NCI-H2081 treated with DMSO at 0.1 percent for 48 hours (cell line): ENCODE measurements at places on chromosomes 5 and 9.
A peak's percentile ranks its signal among the peaks of the same experiment; 100 is the strongest.

DNA sequence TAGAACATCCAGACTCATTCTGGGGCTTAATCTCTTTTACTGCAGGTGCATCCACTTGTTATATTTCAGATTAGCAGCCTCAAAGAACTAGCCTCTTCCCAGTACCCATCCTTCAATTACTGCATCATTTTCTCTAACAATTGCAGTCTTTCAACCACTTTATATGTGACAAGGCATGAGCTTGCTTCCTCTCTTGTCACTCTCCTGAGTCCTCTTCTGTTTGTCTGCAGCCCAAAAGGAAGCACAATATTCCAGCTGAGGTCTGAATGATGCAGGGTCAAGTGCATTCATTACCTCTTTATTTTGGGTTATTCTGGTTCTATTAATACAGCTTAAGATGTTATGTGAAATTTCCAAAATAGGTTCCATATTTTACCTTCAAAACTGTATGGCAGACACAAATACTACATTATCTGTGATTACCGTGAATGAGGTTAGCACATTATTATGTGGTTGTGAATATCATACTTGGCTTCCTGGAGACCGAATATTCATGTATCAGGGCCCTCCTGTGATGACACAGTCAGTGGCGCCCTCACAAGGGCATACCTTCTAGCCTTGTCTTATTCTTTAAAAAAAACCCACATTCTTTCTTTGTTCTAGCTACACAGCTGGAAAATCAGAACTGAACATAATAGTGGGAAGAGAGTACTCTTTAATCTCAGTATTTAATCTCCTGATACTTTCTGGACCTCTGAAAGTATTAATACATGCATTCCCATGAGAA is 323.8 kb downstream of the PDE4D start:
- no peak for DNase-seq

- no peak for DNase-seq
These were observed 250.4 kb upstream of the CDH12 start for GRCh38 chr5:23103566-23103965.

DNA sequence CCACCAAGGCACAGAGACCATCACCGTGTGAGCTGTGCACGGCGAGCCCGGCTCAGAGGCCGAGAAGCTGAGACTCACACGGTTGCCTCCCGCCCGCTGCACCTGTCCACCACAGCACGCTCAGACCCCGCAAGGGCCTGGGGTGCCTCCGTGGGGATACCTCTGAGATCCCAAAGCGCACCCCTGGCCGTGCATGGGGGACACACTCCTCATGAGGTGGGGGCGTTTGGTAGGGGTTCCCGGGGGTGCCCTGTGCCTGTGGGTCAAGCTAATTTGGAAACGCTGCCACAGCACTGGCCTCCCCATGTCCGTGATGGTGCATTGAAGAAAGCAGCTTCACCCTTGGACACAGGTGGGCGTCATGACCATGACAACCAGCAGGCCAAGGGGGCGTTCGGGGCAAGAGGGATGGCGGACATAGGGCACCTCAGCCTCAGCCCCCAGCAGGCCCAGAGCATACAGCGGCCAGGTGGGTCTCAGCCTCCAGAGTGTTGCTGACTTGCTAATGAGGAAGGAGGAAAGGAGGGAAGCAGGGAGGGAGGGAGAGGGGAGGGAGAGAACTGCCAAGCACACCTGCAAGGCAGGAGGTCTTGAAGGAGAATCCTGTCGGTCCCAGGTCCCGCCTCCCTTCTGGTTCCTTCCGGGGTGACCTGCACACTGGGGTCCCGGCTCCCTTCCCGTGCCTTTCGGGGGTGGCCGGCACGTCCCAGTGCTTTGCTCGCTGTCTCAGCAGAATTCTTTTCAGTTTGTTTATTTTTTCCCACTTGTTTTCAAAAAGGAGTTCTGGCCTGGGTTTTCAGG is 34.7 kb downstream of the GLT6D1 start:
- DNase-seq, result no peak

- no peak for DNase-seq
These were observed 5.0 kb downstream of the FAM163B start for GRCh38 chr9:133604214-133604613.

DNA sequence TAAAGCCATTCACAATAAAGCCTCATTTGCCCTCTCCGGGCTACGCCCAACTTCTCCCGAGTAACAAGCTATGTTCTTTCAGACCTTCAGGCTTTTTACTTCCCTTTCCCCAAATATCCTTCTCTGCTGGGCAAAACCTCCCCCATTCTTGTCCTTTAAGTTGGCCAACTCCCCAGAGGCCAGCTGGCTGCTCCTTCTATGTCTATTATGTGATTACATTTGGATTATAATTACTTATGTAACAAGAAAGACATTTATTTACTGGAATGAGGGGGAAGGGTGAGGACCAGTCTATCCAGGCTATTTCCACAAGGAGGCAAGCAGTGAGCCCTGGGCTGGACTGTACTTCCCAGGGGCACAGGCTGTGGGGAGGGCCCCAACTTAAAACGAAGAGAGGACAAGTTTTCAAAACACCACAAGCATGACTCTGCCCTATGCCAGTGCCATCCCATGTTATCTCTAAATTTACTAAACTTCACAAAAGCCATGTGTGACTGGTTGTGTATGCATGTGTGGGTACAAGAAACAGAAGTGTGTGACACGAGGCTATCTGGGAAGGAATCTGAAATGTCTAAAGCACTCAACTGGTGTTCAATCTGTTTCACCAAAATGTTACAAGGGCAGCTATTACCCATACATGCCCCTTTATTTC is 84.5 kb downstream of the GNAQ start:
- DNase-seq, result no peak

DNA sequence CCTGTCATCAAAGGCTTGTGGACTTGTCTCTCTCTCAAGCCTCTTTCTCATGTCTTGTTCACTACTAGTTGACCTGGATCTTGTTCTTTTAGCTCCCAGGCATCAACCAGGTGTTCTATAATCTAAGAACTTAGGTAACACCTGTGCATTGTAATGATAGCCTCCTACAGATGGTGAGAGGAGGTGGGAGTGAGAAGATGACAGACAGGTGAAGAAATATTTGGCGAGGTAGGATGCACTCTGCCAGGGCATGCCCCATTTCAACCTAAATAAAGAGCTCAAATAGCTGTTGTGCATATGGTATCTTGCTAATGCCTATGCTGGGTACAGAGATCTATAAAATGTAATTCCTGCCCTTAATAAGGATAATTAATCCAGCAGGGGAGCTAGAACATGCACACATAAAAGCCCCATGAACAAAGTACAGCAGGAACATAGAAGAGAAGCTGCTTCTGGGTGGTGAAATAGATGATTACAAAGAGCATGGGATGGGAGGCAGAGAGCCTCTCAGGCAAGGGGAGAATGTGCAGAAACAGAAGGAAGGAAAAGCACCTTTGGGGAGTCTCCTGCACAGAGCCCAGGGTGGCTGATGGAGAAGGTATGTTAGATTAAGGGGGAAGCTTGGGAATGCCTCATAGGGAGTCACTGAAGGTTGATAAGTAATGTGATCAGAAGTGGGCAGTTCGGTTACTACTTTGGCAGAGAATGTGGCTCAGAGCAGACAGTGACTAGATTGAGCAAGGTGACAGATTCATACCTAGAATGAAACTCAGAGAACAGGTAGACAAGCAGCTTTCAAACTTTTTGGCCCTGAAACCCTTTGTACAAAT is 28.0 kb upstream of the PLIN2 start:
- peak; percentile 37 for DNase-seq

GRCh38 chr5:93099902-93100347 is 481.1 kb downstream of the NR2F1-AS1 start:
- no peak for DNase-seq

GRCh38 chr5:172637110-172637580 is 3.9 kb upstream of the NEURL1B start:
- DNase-seq, result no peak

- DNase-seq, result no peak
These were observed 18.4 kb upstream of the EGFL7 start for GRCh38 chr9:136644343-136644592.

GRCh38 chr9:89410641-89411350 is 87.1 kb downstream of the SEMA4D start:
- DNase-seq, result no peak

GRCh38 chr5:113195251-113195650 is 218.7 kb downstream of the DCP2 start:
- DNase-seq, result no peak

GRCh38 chr5:90983148-90983547 is 400.0 kb downstream of the ARRDC3 start:
- DNase-seq, result no peak

- no peak for DNase-seq
These were observed 48.7 kb upstream of the ZNF366 start for GRCh38 chr5:72555871-72556270.

- DNase-seq, result no peak
These were observed 196.2 kb downstream of the AOPEP start for GRCh38 chr9:94922691-94923107.

GRCh38 chr9:127137640-127138360 is 15.4 kb upstream of the ANGPTL2 start:
- no peak for DNase-seq

DNA sequence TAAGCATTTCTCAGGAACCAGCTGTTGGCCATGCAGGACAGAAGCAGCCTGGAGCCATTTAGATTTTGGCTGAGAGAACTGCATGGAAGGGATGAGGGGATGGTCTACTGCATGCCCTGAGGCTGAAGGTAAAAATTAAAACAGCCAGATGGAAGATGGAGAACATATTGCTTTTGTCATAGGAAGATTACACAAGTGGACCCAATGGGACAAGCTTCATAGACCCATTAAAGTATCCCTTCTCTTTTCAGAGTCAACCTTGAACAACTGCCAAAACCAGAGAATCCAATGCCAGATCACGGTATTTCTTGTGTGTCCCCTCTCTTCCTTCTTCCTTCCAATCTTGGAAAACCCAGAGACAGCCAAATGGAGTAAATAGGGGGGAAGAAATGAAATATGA is 253.4 kb downstream of the NR2F1-AS1 start:
- DNase-seq, result no peak

DNA sequence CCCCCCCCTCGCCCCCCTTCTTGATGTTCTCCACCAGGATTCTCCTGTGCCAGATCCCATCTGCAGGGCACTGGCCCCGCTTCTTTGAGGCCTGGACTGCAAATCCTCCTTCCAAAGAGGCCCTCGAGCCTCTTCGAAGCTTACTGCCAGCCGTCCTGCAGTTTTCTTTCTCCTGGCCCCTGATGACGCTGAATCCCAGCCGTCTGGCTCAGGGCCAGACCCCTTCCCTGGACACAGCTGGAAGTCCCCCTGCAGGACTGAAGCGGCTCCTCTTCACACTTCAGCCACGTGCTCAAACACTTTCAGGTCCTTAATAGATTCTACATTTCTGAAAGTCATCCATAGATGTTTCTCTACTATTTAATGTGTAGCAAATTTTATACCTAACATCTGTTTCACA is 121.5 kb downstream of the EHMT1 start:
- no peak for DNase-seq

DNA sequence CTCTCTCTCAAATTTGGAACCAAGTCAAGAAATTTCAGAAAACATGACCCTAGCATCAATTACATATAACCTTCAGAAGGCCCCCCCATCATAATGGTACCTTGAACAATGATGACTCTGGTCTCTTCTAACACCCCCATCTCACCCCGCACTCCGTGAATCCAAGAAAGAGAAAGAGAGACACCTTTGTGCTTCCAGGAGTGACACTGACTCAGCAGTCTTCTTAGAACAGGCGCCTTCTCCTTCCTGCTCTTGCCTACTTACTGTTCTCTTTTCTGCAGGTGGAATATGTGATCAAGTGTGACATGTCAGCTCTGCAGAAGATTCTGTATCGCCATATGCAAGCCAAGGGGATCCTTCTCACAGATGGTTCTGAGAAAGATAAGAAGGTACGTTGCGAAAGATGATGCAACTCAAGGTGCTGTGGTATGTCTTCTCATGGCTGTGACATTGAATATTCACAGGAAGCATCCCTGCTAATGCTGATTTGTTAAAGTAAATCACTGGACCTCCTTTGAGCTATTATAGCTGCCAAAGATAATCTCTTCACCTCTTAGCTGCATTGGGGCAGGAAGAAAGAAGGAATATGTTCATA is 81.3 kb downstream of the SMARCA2 start:
- DNase-seq, result no peak

DNA sequence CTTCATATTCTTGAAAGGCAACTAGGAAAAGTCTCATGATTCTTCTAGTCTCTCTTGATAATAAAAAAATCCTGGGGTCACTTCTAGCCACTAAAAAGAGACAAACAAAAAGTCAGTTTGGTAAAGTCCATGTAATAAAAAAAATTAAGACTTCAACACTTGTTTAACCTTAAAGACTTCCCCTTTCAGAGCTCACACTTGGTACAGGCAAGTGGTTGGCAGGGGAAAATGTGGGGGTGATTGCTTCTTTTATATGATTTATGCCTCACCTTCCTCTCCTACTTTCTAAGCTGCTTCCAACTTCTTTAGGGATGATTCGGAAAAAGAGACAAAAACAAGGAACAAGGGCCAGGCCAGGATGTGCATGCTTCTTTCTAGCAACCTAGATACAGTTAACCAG is 5.1 kb upstream of the ERCC6L2 start:
- no peak for DNase-seq

DNA sequence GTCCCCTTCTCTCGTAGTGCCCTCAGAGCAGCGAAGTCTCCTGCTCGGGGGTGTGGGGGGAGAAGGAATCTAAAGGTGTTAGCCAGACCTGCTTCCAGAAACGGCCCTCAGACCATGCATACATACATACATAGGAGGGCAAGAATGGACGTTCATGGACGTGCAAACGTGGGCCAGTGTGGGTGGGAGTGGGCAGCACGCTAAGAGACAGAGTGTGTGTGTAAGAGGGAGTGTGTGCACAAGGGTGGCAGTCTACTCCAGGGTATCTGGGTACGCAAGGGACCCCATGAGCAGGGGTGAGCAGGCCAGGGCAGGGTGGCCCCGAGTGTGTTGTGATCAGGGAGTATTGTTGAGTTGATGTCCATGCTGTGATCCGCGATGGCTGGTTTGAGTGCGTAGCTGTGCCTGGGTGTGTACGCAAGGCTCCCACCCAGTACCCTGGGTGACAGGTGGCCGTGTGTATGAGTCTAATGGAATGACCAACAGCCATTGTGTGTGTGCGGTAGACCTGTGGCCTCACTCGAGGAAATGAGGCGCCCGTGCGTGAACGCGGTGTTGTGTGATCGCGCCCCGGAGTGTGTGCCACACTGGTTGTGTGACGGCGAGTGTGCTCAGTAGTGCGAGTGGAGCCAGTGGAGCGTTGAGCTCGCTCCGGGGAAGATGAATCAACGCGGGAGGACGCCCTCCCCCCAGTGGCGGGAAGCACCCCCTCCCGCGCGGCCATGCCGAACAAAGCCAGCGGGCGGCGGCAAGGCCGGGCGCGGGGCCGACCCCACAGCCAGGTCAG is 826 bp downstream of the GPRIN1 start:
- no peak for DNase-seq

DNA sequence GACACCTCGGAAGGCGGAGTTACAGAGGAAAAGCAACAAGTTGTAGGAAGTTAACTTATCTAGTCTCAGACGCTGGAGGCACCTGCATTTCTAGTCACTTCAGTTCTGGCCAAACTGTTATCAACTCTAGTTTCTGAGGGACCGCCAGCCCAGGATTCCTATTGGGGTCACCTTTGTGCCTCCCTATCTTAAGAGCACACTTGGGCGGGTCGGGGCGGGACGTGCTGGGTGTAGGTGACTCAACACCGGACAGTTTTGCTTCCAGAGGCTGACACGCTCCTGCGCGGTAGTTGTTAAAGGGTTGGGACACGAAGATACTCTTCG is 679 bp upstream of the KDM4C start:
- DNase-seq, result no peak
